ENCODE measurements at places on chromosomes 4 and X. TPM values are rescaled to one million over a fixed set of nuclear protein-coding genes. Genes with fewer than 3 reads are reported as not detected.

GRCh38 chr4:53647547-53647946 is 56.3 kb upstream of the LNX1 start:
- DNase-seq: no peak
- no peaks in the 10 kb centered on the region for H3K36me3 ChIP-seq
- H3K4me1 ChIP-seq: no peaks in the 10 kb centered on the region
- no peaks in the 10 kb centered on the region for H3K27me3 ChIP-seq

GRCh38 chr4:40458683-40459082 is 123.5 kb downstream of the CHRNA9 start:
- DNase-seq: no peak
- H3K27me3 ChIP-seq: no peaks in the 10 kb centered on the region
- H3K4me3 ChIP-seq: no peak overlapping the region

GRCh38 chrX:37995428-37995827 is 10.9 kb upstream of the SYTL5 start:
- H3K27me3 ChIP-seq: no peaks in the 10 kb centered on the region
- no peaks in the 10 kb centered on the region for H3K4me1 ChIP-seq
- H3K36me3 ChIP-seq: no peaks in the 10 kb centered on the region
- H3K27ac ChIP-seq: no peak overlapping the region

The TRO gene
- total RNA-seq: 4.3 TPM

DNA sequence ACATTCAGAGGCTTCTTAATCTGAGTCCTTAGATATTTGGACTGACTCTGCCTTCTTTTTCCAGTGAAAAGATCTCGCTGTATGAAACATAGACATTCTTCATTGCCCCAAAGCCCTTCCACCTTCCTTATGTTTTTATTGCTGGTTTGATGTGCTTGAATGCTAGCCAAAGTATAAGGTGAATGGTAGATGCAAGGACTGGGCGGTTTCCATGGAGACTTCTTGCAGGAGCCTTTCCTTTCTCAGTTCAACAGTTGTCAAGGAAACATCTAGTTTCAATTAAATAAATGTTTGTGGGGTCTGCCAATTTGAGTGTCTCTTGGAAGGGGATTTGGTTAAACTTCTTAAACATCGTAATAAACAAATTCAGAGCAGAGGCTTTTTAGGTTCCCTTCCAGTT is 46.0 kb downstream of the REPS2 start:
- H3K36me3 ChIP-seq: no peaks in the 10 kb centered on the region
- H3K27me3 ChIP-seq: no peaks in the 10 kb centered on the region

GRCh38 chr4:78585633-78586032 is 34.1 kb downstream of the ANXA3 start:
- no peak overlapping the region for H3K27ac ChIP-seq
- DNase-seq: no peak
- H3K27me3 ChIP-seq: no peaks in the 10 kb centered on the region
- no peaks in the 10 kb centered on the region for H3K4me1 ChIP-seq

The BEND2 gene
- total RNA-seq: not detected

- no peak for DNase-seq
- H3K4me3 ChIP-seq: peak overlapping the region; percentile 90
- H3K27ac ChIP-seq: peak overlapping the region; percentile 93
- no peaks in the 10 kb centered on the region for H3K27me3 ChIP-seq
- peaks cover 18% of the 10 kb centered on the region for H3K4me1 ChIP-seq
- no peaks in the 10 kb centered on the region for H3K36me3 ChIP-seq
Measured at GRCh38 chr4:84964995-84965552, 1.4 kb downstream of the WDFY3 start.
